ENCODE measurements at places on chromosomes 5 and 9.

DNA sequence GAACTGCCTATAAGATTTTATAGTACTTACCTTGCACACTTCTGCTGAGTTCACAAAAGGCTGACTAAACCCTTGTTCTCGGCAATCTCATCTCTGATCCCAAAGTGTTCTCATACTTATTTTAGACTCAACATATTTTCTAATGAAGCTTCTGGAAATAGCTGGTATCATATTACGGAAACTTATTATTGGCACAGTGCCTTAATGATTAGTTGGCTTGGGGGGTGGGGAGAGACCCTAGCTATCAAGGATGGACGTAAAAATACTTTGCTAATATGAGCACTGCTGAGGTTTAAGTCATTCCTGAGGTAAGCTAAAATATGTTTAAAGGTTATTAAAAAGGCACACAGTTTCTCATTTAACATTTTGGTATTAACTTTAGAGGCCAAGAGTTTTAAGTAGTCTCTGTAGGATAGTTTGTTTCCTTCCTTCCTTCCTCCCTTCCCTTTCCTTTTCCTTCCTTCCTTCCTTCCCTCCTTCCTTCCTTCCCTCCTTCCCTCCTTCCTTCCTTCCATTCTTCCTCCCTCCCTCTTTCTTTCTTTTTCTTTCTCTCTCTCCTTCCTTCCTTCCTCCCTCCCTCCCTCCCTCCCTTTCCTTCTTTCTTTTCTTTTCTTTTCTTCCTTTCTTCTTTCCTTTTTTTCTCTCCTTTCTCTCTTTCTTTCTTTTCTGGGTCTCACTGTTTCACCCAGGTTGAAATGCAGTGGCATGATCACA is 31.5 kb downstream of the ZSWIM6 start:
- no peak for DNase-seq

DNA sequence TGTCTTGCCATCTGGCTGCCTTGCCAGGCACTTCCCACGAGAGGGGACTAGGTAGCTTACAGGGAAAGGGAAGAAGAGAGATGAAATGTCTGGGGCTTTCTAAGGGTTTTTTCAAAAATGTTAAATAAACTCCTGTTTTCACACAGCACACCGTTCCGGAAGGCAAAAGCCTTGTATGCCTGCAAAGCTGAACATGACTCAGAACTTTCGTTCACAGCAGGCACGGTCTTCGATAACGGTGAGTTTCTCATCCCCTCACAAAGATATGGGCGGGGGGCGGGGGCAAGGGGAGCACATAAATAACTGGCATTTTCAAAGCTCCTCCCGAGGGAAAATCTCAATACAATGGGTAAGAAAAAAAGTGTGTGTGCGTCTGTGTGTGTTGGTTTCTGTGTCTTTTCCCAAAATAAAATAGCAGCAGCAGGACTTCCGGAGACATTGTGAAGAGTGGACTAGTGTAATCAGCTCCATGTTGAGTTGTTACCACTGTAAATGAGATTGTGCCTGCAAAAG is 189.6 kb downstream of the NR3C1 start:
- no peak for DNase-seq

GRCh38 chr9:134970719-134971118 is 53.0 kb upstream of the FCN1 start:
- DNase-seq = no peak

DNA sequence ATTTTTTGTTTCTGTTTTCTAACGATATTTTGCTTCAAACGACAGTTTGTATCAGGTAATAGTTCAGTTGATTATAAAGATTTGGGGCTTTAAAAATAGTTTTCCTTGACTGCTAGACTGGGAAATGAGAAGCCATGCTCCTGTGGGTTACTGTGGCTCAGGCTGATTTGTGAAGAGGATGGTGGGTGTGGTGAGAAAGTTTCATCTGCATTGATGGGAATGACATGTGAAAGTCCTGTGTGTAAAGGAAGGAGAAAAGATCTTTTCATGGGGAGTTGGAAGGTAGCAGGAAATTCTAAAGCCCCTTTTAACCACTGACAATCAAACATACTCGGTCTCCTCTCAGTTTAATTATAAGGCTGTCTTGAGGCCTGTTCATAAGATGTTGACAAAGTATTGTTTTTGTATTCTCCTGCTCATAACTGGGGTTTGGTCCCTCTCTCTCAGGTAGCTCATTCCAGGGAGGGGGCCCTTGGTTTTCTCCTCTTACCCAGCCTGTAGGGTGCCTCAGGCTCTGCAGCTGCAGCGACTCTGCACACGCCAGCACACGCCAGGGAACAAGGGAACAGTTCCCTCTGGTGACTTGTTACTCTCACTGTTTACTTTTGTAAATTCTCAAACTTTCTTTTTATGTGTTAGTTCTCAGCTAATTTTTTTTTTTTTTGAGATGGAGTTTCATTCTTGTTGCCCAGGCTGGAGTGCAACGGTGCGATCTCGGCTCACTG is 91.6 kb downstream of the CARTPT start:
- no peak for DNase-seq

- DNase-seq = no peak
These were observed 159.5 kb upstream of the SLC28A3 start for GRCh38 chr9:84499969-84500582.

- DNase-seq = no peak
These were observed 67.3 kb downstream of the PDZD2 start for GRCh38 chr5:31706186-31706585.

- DNase-seq = no peak
These were observed 32.2 kb downstream of the INVS start for GRCh38 chr9:100131216-100131615.

DNA sequence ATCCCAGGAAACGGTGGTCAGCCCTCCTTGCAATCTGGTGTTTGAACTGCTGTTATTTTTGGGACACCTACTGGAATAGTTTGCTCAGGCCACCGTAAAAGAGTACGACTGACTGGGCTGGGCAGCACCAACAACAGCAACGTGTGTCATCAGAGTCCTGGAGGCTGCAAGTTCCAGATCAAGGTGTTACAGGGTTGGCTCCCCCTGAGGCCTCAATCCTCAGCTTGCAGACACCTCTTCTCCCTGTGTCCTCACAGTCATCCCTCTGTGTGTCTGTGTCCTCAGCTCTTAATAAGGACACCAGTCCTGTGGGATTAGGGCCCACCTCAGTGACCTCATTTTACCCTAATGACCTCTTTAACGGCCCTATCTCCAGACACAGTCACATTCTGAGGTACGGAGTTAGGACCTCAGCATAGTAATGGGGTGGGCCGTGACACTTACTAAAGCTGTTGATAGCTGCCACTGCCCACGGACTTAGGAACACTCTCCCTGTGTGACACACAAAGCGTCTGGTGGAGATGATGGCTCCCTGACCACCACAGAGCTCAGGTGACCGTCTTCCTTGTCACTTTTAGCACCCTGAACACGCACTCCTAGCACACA is 16.8 kb downstream of the GLT6D1 start:
- no peak for DNase-seq

DNA sequence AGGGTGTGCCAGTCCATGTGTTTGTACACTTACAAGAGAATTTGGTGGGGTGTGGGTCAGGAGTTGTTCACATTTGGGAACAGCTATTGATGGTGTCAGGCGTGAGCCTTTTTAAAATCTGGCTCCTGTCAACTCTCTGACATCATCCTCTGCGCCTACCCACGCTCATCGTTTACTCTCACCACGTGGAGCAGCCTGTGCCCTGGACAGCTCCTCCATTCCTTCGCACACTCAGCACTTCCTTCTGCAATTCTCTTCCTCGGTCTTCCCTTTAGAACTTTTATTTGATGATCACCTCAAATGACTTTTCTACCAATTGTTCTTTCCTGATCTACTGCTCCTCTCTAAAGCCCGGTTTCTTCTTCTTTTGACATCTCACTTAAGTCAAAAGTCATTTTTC is 42.1 kb upstream of the GNAQ start:
- DNase-seq = no peak

GRCh38 chr9:71183251-71183650 is 61.8 kb upstream of the TRPM3 start:
- no peak for DNase-seq

GRCh38 chr5:132484391-132484725 is 6.2 kb downstream of the IRF1 start:
- peak; percentile 19 for DNase-seq

DNA sequence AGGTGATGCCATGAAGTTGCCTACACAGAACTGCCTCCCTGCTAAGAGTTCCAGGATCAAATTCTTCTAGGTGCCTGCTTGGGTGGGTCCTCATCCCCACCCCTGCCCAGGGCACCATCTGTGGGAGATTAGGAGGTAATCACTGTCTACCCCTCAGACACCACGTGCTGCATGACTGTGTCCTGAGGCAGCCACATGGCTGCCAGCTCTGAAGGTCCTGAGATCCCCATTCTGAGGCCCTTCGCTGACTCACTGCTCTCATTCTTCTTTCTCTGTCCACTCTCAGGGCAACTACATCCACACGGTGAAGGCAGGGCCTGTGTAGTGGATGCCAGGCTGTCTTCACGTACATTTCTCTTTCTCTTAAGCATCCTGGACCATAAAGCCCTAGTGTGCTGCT is 222.9 kb upstream of the ANKRD55 start:
- no peak for DNase-seq

GRCh38 chr9:133772581-133772980 is 34.4 kb upstream of the SARDH start:
- DNase-seq = no peak

- DNase-seq = no peak
These were observed 38.3 kb upstream of the S1PR3 start for GRCh38 chr9:88952976-88953375.

GRCh38 chr5:131968396-131968954 is 23.0 kb upstream of the MEIKIN start:
- DNase-seq = no peak

DNA sequence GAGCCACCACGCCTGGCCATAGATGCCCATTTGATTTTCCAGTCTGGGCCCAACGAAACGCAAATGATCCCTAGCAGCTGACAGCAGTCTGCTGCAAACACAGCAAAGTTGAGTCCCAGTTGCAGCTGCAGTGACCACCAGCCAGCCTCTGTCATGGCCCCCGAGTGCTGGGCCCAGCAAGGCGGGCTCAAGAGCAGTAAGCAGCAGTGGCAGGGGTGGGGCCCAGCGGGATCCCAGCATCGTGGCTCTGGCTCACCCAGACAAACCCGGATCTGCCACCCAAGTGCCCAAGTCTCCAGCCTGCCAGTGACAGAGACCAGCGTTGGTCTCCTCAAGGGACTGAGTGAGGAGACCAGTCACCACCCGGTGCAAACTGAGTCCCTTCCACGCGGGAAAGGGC is 6.9 kb upstream of the LTC4S start:
- no peak for DNase-seq

GRCh38 chr5:134328619-134329018 is 38.4 kb downstream of the CDKL3 start:
- no peak for DNase-seq

DNA sequence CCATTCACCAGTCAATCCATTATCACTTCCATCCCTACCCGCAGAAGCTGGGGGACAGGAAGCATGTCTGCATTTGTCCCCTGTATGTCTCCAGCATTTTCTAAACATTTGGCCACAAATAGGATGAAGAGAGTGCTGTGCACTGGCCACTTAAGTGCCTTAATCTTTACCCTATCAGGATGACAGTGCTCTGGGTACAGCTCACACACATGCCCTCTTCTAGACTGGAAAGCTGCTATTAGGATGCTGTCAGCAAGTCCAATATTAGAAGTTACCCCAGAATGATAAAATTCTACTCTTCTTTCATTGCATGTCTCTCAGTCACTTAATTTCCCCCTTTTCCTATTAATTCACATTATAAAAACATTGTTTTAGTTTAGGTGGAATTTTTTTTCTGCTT is 168.4 kb downstream of the RASEF start:
- DNase-seq = no peak

DNA sequence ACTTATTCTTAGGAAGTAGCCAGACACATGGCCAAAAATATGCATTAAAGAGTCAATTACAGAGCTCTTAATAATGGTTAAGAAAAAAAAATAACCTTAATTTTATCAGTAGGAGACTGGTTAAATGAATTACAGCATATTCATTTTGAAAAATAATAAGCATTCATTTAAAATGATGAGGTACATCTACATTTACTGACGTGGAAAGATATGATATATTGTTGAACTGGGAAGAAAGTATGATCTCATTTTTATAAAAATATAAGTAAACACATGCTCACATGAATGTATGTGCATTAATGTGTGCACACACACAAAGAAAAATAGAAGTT is 250.3 kb downstream of the ENC1 start:
- DNase-seq = no peak

DNA sequence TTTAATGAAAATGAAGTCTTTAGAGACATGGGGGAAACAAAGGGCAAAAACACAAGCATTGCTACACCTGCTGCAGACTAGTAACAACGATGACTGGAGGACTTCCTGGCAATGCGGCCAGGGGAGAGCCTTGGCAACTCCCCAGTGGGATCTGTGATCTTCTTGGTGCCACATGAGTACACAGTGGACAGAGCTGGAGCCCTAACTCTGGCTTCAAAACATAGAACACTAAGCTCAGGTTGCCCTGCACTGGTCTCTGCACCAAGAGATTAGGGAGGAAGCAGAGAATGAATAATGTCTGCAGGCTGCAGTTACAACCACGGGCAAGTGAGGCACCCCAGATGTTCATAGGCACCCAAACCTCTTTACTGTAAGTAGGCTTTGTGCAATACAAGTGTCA is 91.1 kb downstream of the MRPS27 start:
- DNase-seq = no peak

Data from naive thymus-derived CD4-positive, alpha-beta T cell (primary cell).